SJSA1 (cell line): ENCODE measurements at places on chromosomes 16 and 17. TPM values are rescaled to one million over a fixed set of nuclear protein-coding genes. Genes with fewer than 3 reads are reported as not detected.

SRCIN1 gene
- total RNA-seq, result not detected in 2 replicates

GRCh38 chr16:27969574-27969973 lies 93.9 kb downstream of the GSG1L start:
- DNase-seq, result no peak

DNA sequence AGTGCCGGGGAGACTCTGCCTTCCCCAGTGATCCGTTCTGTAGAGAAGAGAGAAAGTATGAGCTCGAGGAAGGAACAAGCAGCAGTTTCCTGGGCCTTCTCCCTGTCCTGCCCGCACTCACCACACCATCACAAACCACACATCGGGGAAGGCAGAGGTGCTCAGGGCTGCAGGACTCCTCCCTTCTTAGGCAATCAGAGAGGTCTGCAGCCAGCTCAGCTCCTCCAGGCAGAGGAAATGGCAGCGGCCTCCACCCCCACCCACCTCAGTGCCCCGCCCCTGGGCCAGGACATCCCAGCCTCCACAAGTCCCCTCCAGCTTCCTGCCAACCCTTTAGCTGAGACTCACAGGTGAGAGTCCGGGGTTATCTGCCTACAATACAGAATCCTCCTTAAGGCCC lies 2.0 kb downstream of the ZNF319 start:
- DNase-seq, result no peak

DNA sequence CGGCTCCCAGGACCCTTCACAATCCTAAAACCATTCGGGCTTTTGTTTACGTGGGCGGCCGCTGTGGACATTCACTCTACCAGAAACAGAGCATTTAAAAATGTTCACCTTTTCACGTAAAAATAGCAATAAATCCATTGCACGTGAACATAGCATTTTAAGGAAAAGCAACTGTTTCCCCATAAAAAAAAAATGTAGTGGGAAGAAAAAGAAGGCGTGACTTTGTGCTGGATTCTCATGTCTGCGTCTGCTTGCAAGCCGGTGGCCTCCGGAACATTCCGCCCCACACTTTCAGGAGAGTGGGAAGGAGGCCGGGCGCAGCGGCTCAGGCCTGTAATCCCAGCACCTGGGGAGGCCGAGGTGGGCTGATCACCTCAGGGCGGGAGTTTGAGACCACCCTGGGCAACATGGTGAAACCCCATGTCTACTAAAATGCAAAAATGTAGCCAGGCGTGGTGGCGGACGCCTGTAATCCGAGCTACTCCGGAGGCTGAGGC lies 13.4 kb upstream of the GNG13 start:
- no peak for DNase-seq

GRCh38 chr17:80923211-80924110 lies 68.2 kb upstream of the CHMP6 start:
- DNase-seq, result no peak

GRCh38 chr17:77126519-77126918 lies 14.2 kb upstream of the SEC14L1 start:
- no peak for DNase-seq

DNA sequence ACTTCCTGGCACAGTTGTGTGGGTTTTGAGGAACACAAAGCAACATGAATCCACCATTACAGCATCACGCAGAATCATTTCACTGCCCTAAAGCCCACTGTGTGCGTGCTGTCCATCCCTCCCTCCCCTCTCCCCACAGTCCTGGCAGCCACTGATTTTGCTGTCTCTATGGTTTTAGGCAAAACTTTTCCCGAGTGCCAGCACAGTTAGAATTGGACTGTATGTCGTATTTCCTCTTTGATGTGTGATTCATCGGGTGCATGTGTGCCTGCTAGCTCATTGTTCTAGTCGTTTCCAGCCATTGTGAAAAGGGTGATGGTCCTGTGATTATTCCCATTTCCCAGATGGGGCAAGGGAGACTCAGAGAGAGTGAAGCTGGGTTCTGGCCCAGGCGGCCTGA lies 12.7 kb downstream of the KLHL36 start:
- DNase-seq, result peak; percentile 26

GRCh38 chr16:50881331-50881830 lies 139.5 kb downstream of the CYLD start:
- peak; percentile 35 for DNase-seq
